ENCODE measurements at places on chromosomes 2 and 18.

DNA sequence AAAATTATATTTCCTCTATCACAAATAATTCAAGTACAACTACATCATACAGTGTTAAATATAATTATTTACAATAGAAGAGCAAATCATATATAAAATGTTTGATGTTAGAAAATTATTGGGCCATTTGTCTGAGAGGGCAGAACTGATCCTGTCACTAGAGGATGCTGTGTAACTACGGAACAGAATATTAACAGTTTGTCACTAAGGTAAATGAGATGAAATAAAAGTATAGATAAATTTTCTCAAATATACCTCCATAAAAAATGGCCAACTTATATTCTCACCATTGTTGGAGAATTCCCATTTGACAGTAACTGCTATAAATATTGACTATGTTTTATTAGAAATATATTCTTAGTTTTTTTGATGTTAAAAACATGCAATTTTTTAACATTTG is 1067.4 kb upstream of the DDX18 start:
- no peak for DNase-seq

DNA sequence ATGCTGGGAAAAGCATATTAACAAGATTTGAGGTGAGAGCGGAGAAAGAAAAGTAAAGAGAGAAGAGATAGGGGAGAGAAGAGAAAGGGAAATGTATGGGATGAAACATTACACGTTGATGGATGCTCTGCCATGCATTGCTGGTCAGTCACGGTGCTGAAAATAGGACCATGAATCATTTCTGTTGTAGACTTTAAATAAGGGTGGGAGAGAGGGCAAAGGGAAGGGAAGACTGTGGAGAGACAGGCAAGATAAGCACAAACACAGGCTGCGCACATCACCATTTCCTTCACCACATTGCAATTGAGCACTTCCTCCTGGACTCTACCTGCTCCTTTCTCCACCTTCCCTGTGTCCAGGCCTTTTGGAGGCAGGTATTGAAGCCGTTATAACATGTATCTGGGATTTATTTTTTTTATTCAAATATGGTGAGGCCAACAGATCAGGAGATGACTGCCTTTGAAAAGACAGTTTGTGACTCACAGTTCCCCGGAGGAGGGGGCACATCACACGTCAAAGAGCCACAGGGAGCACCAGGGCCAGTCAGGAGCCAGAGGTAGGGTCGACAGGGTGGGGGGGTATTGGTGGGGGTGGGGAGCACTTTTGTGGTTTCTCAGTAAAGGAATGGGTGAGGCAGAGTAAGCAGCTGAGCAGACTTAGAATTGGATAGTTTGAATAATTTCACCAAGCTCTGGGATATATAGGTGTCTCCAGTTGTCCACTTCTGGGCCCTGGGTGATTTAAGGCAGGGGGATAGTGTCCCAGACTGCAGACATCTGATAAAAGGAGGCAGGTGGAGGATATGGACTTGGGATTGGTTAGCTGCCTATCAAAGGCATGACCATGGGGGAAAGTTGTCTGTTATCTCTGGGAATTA is 372.8 kb upstream of the ST6GAL2 start:
- DNase-seq: no peak

GRCh38 chr2:67656875-67657274 is 259.7 kb downstream of the ETAA1 start:
- no peak for DNase-seq

DNA sequence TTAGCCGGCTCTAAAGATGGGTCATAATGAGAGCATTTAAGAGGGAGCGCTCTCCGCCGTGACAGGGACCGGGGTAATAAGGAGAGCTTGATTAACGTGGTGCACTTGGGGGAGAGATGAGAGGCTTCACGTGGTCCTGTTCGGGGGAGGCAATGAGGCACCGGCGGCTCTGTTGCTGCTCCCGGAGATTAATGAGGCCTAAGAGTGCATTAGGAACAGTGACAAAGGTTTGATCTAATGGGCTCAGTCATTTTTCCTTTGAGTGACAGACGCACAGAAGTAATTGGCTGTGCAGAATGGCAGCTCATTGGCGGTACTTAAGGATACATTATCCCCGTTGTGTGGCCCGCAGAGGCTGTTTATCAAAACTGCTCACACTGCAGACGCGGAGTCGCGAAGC is 250.7 kb downstream of the GBX2 start:
- no peak for DNase-seq

DNA sequence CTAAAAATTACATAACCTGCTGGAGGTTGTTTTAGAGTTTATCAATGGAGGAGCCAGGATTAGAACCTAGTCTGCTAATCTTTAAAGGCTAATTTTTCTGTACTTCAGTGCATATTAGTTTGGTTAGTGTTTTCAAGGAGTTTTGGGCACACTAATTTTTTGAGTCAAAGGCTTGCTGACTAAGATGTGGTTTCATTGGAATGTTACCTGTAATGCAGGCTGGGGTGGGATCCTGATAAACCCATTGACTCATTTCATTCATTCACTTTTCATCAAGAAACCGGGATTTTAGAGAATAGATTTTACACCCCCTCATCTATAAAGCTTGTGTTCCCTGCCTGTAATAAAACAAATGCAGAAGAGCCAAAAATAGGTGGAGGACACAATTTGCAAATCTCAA is 91.9 kb upstream of the IL1R2 start:
- DNase-seq: no peak

GRCh38 chr2:217291259-217291658 is 431.4 kb upstream of the TNP1 start:
- DNase-seq: no peak

DNA sequence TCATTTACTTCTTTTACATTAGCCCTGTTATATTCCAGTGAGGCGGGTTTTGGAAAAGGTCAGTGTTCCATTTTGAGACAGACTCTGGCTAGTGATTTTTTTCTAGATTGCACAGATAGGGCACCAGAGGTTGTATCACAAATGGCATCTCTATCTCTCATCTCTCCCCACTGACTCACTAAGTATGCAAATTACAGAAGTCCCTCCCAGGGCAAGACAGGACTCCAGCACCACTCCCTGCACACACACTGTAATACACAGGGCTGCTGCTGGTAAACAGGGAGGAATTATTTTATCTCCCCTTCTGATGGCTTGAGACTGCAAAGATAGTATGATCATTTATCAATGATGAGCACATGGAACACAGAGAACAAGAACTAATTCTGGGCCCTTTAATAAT is 46.2 kb downstream of the AKAIN1 start:
- DNase-seq: no peak

DNA sequence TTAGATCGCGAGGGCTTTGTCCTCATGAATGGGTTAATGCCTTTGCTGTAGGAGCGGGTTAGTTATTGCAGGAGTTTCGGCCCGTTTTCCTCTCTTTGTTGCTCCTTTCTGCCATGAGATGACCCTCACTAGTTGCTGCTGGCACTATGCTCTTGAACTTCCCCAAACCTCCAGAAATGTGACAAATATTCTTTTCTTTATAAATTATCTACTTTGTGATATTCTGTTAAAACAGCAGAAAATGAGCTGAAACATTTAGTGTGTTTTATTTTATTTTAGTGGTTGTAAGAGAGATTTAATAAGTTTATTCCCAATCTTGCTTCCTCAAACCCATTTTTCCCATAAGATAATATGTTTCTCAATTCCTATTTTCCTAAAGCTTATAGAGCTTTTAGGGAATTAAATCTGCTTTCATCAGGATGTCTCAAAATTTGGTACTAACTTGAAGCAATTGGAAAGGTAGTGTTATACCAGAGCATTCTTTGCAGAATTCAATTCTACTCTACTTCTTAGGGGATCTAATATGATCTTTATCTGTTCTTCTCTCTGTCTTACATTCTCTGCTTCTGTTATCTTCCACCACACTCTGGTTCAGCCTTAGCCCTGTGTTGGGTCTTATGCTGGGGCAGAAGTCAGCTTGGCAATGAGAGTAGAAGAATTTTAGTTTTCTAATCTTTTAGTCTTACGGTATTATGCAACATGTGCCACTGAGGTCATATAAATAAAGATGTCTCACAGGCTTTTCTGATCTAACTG is 23.1 kb downstream of the DDX1 start:
- no peak for DNase-seq

DNA sequence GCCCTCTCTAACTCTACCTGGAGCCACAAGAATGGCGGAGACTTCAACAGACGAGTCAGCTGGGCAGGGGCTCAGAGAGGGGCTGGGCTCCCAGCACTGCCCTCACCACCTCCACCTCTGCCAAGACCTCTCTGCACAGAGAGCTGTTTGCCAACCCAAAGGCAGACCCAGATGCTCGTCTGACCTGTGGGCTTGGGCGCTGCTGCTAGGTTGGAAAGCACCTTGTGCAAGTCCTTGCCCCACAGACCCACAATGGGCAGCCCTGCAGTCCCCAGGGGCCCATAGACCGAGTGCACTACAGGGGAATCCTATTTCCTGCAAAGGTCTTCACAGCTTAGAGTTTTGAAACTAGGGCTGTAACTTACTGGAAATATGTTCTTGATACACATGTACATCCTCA is 13.3 kb downstream of the ACKR3 start:
- no peak for DNase-seq

DNA sequence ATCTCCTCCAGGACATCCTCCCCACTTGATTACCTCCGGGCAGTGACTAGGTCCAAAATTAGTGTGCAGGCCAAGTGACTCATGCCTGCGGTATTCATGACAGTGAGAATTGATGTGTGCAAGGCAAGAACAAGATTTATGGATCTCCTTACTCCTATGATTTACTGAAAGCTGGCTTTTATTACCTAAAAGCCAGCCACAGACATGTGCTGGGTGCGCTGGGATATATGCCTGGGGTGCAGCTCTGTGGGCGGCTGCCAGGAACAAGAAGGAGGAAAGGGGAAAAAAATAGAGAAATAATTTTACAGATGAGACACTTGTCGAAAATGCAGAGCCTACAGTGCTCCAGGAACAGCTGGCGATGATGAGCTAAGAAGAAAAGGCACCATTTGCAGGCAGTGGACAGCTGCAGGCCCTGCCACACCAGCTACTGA is 359.3 kb downstream of the CMPK2 start:
- no peak for DNase-seq

GRCh38 chr18:53541924-53542323 is 682.5 kb downstream of the MBD2 start:
- DNase-seq: no peak

DNA sequence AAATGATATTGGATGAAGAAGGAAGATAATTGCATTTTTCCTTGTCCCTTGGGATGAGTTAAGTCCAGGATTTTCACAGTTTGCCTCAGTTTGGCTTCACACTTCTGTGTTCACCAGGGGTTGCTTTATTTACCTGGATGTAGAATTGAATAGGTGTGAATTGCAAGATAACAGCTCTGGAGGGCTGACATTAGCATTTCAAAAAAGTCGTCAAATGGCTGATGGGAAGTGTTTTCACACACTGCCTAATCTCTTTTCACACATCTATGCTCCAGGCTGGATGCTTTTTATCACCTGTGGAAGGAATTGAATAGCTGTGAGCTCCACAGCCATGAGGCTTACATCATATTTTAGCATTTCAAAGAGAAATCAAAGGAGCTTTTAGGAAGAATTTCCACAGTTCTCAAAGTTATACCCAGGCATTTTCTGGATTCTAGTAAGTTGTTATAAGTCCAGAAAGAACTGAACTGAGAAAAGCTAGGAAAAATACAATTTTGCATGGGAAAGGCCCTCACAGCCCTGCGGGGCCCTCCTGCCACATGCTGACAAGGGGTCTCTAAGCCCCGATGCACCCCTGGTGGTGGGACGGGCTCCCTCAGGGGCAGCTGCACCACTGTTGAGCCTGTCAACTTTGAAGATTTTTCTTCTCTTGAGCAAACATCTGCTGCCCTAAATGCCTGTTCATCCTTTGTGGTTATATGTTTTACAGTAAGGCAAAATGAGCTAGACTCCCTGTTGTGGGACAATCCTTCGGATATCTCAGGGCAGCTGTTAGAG is 43.9 kb downstream of the TEX51 start:
- DNase-seq: no peak

- no peak for DNase-seq
Observed at GRCh38 chr2:197975931-197976519, 171.6 kb downstream of the PLCL1 start.

DNA sequence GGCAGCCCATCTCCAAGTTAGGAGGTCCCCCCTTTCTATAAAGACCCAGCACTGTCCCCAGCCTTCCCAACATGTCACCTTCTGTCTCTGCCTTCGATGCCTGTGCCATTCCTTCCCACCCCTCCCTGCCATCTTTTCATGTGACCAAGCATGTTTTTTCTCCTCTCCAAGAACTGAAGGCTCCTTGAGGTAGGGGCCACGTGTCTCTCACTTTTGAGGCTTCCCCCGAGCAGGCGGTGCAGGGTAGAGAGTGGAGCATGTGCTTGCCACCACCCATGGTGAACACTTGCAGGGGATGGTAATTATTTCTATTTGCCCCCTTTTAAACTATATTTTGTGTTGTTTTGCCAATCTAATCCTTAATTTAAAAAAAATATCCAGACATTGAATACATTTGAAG is 168.4 kb downstream of the ACKR3 start:
- DNase-seq: no peak

DNA sequence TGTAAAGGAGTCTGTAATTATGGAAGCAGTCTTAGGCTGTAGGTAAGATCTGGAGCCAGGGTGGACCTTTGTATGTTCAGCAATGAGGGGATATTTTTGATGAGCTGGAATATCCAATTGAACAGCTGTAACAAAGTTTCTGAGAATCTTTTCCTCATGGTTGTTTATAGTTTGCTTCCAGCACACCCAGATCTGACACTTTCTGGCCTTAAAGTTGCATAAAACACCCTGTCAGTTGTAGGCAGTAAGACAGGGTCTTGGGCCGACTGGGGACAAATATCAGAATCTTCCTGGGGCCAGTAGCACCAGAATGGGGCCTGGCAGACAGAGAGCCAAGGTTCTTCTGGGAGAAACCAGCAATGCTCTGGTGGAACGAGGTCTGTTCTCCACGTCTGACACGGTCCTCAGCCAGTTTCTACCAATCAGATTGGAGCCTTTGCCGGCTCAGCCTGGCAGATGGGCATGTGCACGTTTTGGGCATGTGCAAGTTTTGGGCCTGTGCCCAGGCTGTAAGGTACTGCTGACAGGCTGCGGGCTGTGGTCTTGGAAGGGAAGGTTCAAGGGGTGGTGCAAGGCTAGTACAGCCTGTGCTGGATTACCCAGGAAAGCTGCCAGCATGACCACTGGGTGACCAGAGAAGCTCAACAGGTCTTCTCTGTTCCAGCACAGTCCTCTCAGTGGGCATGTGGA is 89.8 kb downstream of the PRKCE start:
- DNase-seq: no peak

- DNase-seq: no peak
Observed at GRCh38 chr18:10035281-10035991, 121.6 kb downstream of the VAPA start.

- peak; percentile 60 for DNase-seq
Observed at GRCh38 chr2:177296040-177296439, 31.5 kb upstream of the NFE2L2 start.

DNA sequence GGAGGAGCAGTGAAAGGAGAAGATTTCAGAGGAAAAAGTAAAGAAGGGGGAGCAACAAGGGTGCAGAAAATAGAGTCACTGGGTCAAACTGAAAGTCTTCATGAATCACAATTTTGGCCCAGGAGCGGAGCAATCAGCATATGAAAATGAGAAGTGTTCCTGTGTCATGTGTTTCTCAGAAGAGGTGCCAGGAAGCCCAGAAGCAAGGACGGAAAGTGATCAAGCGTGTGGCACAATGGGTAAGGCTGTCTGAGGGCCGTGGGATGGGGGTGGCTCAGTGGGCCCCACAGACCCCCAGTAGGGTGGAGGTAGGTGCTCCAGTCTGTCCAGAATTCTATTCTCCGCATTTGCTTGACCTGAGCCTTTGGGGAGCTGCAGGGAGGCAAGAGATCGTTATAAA is 44.2 kb downstream of the SP140 start:
- no peak for DNase-seq

GRCh38 chr2:121527009-121527682 is 3.5 kb upstream of the RNU4ATAC start:
- DNase-seq: no peak

Measured in CD4-positive, alpha-beta T cell treated with Interleukin-21 for 1 hour (primary cell).